ENCODE measurements at places on chromosomes 5 and 9.

GRCh38 chr5:126864042-126864688 lies 87.2 kb downstream of the LMNB1 start:
- DNase-seq = peak; percentile 27

DNA sequence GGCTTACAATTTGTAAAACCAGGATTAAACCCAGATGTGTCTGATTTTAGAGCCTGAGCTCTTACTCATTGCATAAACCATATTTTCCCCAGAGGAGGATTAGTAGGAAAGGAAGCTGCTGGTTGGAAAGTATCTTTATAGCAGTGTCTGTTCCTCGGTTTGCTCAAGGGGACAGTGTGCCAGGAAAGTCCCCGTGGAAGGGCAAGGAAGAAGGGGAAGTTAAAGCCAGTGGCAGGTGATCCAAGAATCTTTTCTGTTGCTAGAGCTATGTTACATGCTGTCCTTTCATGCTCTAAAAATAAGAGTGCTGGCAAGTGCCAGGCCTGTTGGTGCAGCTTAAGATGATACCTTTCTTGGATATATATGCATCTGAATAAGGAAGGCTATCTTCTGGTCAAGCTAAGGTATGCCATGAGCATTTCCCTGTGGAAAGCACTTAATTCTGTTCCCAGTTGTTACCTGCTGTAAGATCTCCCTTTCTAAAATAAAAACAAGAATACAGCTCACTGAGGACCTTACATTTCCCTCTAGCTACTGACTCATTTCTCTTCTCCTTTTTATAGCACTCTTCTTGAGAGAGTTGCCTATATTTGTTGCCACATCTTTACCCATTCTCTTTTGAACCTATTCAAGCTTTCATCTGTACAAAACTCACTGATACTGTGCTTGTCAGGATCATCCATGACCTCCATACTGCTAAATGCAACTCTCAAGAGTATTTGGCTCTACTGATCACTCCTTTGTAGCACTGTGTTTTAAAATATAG lies 8.0 kb downstream of the PDCD1LG2 start:
- no peak for DNase-seq

- no peak for DNase-seq
Measured at GRCh38 chr9:8780386-8780785, 980.8 kb upstream of the DMAC1 start.

DNA sequence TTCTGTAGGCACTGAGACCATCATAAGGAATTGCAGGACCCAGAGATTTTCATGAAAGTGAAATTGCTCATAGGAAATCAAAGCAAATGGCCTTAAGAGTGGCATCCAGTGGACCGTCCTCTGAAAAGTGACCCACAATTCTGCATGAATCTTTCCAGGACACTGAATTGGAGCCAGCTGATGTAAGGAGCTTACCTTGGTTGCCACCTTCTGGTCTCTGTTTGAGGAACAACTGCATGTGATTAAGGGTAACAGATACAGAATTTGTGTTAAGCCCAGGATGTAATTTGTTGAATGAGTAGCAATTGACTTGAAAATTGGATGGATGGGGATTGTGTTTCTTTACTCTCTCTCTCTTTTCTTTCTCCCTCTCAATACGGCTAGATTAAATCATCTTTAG lies 49.9 kb upstream of the GAS1 start:
- no peak for DNase-seq

GRCh38 chr5:123537845-123538244 lies 25.9 kb downstream of the CSNK1G3 start:
- no peak for DNase-seq

DNA sequence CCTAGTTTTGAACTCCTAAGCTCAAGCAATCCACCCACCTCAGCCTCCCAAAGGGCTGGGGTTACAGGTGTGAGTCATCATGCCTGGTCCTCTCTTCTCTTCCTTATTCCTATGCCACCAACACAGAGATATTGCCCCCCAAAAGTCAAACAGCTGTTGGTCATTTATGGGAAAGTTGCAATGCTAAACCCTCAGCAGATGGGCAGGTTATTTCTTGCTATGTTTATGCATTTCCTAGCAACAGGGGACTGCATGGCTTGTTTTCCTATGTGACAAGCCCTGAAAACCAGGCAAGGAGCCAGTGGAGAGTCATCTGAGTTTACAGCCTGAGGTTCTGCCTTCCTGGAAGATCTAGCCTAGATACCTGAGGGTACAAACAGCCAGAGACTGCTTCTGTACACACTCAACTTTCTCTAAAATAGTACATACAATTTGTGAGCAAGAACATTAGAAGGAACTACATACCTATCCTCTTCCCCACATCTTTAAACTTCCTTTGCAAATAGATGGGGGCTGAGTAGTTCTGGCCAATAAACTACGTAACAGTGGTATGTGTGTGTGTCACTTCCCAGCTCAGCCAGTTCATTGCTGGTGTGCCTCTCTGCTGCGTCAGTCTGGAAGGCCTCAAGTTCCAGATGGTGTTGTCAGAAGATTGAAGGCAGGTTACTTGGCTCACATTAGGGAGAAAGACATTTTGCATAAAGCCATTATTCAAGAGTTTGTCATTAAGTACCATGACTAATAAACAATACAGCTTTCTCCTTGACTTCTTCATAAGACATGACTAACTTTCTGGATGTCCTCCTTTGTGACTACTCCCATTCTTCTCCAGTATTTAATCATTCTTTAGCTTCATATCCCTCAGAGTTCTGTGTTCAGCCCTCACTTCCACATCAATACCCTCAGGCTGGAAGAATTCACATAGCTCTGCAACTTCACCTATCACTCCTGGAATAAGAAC lies 65.3 kb downstream of the CSNK1A1 start:
- DNase-seq = peak; percentile 80

DNA sequence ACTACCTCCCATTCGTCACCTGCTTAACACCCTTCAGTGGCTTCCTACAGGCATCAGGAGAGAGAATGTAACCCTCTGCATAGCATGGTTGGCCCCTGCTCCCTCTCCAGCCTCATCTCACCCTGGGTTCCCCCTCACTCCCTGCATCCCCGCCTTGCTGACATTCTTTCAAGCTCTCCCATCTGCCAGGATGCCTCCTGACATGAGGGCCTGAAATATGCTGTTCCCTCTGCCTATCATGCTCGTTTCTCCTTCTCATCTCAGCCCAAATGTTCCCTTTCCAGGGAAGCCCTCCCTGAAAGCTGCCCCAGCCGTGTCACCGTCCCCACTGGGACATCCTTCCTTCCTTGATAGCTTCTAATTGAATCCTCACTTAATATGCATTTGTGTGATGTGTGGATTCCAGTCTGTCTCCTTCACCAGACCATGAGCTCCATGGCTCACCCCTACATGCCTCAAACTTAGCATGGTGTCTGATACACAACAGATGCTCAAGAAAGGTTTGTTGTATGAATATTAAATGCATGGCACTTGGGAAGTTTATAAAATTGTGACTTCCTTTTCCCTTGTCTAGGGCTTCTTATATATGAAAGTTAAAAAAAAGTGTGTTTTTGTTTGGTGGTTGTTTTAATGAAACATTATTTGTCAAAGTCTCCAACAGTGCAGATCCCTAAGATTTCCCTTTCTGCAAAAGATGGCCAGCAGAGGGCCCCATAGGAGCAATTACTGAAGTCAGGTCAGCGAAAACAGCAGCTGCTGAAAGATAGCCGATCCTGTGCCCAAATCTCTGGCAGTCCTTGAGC lies 7.3 kb upstream of the C5orf58 start:
- DNase-seq = peak; percentile 71
